Subcutaneous adipose tissue (tissue), 4 donors: ENCODE measurements at places on chromosomes 16 and 17. TPM values are rescaled to one million over a fixed set of nuclear protein-coding genes. Genes with fewer than 3 reads are reported as not detected.

The SPNS1 gene
- 17.8 TPM for total RNA-seq

The KCNG4 gene
- not detected for total RNA-seq

The CDRT4 gene
- total RNA-seq: 5.8 TPM

The KRT23 gene
- not detected for total RNA-seq

The MMP28 gene
- total RNA-seq: 46.1 TPM

The CD300H gene
- not detected for total RNA-seq

The C17orf67 gene
- total RNA-seq: not detected

The CD300LB gene
- total RNA-seq: not detected

The NTN1 gene
- total RNA-seq: 1.3 TPM

The MAPT gene
- 8.8 TPM for total RNA-seq
